ENCODE measurements at places on chromosomes 7 and 10.

GRCh38 chr7:22571766-22572165 lies 71.8 kb upstream of the STEAP1B start:
- no peak for DNase-seq

DNA sequence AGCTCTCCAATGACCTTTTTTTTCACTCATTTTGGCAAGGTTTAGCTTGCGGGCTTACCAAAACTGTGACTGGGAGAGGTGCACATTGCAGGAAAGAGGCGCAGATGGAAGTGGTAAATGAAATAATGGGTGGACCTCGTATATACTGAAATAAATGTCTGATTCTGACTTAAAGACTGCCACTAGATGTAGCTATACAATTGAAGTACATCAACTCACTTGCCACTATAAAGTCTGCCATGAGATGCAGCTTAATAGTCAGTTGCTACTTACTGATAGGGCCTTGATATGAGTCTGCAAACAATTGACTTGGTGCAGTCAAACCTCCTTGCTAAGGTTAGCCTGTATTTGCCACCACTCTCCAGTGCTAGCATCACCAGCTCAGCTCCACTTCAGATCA lies 525.9 kb upstream of the MBL2 start:
- DNase-seq, result no peak

GRCh38 chr10:77311186-77311585 lies 326.4 kb downstream of the KCNMA1 start:
- DNase-seq, result no peak

- DNase-seq, result no peak
Measured at GRCh38 chr7:4799508-4800268, 24.3 kb downstream of the AP5Z1 start.

DNA sequence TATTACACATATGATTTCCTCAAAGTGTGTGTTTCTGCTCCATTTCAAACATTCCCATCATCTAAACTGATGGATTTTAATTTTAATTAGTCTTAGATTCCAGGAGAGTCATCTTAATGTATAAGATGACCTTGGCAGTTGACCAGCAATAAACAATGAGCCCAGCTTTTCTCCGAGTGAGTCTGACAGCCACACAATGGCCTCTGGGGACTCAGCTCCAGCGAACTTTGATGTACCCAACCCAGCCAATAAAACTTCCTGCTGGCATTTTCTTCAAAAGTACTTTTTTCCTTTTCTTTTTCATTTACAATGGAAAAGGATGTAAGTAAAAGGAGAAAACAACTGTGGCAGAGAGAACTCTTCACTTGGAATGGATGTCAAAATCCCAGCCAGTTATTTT lies 139.1 kb upstream of the CTBP2 start:
- DNase-seq, result no peak

DNA sequence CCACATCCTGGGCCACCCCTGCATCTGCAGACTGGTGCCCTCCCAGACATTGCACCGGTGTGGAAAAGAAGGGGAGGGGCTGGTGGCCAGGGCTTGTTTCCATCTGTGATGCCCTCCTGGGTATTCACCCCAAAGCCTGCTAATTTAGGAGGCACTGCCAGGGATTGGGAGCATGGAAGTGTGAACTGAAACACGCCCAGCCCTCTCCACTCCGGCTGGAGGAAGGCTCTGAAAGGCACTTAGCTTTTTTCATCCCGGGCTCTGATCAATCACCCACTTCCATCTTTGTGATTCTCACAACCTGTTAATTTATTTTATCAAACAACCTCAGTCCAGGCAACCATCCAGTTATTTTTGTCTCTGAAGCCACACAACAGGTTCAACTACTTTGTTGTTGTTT lies 20.9 kb upstream of the CPXM2 start:
- no peak for DNase-seq

DNA sequence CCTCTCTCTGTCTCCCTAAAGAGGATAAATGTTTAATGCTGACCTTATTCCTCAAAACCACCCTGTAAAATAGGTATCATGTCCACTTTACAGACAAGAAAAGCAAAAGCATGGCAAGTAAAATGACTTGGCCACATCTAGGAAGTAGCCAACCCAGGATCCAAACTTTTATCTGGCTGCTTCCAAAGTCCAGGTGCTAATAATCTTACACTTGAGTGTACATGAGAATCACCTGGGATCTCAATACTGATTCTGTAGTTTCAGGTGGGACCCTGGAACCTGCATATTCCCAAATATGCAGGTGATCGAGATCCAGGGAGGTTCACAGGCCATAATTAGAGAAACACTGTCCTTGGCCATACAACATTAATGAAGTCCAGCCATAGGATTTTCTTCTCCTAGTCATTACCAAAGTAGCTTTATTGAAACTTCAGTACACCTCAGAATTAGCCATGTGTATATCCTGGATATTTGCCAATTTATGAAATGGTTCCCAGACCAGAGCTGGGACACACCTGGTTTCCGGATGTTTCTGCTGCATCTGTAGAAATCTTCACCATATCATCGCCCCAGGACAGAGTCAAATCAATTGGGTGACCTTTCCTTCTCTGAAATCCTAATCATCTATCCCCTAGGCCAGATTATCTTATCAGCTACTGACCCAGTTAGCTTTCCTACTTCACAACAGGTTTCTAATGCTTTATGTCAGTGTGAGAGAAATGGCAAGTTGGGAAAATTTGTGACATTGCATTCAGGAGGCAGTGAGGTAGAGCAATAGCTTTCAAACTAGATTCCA lies 119.1 kb upstream of the KMT2E start:
- DNase-seq, result no peak

DNA sequence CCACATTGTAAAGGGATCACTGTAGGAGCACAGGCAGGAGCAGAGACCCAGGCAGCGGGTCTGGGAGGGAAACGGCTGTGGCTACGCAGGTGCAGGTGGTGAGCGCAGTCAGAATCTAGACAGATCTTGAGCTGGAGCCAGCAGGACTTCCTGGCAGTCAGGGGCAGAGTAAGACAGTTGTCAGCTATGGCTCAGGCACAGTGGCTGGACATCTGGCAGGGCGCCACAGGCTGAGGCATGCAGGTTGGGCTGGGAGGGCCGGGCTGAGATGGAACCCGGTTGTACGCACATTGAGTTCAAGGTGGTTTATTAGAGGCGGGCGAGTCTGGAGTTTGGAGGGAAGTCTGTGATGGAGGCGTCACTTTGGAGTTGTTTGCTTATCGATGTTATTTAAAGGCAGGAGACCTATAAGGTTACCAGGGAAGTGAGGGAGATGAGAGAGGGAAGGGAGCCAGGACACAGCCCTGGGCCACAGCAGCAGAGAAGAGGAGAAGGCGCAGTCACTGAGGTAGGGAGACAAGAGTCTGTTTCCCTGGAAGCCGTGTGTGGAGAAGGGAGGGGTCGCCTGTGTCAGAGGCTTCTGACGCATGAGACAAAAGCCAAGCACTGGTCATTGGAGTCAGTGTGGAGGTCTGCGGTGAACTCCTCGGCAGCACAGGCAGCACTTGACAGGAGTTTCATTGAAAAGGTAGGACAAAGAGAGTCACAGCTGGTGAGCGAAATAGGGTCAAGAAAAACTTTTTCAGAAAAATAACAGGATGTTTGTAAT lies 73.8 kb downstream of the LANCL2 start:
- DNase-seq, result no peak

GRCh38 chr7:33076737-33077136 lies 14.2 kb upstream of the NT5C3A start:
- DNase-seq, result no peak

DNA sequence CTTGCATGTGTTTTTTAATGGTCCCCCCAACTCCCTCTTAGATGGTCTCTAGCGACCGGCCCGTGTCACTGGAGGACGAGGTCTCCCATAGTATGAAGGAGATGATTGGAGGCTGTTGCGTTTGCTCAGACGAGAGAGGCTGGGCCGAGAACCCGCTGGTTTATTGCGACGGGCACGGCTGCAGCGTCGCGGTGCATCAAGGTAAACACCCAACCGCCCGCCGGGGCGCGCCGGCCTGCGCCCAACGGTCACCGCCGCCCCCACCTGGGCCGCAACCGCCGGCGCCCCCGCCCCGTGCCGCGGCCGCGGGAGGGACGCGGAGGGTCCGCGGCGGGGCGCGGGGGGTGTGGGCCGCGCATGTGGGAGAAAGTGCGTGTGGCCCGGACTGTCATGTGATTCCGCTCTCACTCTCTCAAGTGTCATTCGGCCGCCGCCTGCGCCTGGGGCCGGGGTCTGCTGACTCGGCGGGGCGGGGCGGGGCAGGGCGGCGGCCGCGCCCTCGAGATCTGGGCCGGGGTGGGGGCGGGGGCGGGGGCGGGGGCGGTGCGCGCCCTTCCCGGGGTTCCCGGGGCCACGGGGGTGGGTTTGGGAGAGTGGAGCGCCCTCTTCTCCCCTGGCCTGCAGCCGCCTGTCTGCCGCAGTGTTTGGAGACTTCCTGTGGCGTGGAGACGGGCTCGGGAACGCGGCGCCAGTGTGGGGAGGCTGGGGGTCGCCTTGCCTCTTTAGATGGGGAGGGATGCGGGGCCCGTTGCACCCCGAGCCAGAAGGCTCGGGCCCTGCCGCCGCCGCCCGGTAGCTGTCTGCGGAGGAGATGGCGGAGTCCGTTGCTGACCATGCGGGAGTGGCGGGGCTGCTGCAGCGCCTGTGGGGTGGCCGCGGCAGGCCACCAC lies 817 bp downstream of the MLLT10 start:
- no peak for DNase-seq

GRCh38 chr10:86333826-86334487 lies 32.6 kb downstream of the GRID1 start:
- no peak for DNase-seq

- no peak for DNase-seq
Measured at GRCh38 chr10:121681997-121682687, 83.9 kb upstream of the FGFR2 start.

DNA sequence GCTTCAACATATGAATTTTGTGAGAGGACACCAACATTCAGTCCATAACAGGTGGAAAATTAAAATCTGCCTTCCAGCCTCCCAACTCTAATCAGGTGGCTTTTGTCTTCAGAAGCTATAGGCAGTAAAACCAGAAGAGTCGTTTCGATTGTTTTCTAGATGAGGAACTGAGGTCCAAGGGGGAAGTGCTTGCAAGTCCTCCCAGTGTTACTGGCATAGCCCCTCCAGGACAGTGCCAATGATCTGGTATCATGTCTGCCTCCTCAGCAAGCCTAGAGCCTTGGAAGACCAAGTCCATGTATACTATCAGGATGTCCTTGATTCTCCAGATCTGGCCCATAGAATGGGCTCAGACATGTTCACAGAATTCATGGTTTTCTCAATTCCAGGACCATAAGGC lies 16.9 kb downstream of the CYP26A1 start:
- DNase-seq, result no peak

DNA sequence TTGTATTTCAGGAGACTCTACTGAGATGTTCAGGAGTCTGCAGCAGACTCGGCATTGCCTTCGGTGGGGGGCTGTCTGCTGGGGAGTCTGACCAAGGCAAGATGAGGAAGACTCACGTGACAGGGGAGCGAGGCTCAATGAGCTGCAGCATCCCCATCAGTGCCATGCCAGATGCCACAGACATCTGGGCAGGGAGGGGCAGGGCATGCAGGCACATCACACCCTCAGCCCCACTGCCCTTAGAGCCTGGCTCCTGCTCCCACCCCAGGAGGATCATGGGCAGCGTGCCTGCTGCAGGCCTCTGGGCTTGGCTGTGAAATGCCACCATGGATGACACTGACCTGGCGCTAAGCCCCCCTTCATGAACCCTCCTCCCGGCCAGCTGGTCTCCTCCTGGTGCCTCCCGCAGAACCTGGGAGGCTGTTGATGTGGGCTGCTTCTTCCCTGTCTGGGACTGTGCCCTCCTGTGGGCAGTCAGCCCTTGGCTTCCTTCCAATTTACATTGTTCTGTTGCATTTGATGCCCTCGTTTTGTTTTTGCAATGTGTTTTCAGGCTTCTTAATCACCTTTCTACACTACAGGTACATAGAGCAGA lies 235.0 kb downstream of the PAXIP1 start:
- no peak for DNase-seq

GRCh38 chr7:44175730-44176129 lies 13.5 kb downstream of the GCK start:
- no peak for DNase-seq

- DNase-seq, result no peak
Measured at GRCh38 chr10:131269776-131270460, 41.6 kb downstream of the TCERG1L start.

GRCh38 chr10:7593063-7593462 lies 73.7 kb downstream of the ITIH5 start:
- no peak for DNase-seq

DNA sequence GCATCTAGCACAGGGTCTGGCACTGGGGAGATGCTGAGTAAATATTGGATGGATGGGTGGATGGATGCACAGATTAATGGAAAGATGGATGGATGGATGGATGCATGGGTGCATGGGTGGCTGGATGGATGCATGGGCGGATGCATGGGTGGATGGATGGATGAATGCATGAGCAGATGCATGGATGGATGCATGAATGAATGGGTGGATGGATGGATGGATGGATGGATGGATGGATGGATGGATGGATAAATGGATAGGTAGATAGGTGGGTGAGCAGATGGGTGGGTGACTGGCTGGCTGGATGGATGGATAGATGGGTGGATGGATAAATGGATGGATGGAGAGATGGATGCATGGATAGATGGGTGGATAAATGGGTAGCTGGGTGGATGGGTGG lies 5.7 kb downstream of the PAX4 start:
- DNase-seq, result no peak

DNA sequence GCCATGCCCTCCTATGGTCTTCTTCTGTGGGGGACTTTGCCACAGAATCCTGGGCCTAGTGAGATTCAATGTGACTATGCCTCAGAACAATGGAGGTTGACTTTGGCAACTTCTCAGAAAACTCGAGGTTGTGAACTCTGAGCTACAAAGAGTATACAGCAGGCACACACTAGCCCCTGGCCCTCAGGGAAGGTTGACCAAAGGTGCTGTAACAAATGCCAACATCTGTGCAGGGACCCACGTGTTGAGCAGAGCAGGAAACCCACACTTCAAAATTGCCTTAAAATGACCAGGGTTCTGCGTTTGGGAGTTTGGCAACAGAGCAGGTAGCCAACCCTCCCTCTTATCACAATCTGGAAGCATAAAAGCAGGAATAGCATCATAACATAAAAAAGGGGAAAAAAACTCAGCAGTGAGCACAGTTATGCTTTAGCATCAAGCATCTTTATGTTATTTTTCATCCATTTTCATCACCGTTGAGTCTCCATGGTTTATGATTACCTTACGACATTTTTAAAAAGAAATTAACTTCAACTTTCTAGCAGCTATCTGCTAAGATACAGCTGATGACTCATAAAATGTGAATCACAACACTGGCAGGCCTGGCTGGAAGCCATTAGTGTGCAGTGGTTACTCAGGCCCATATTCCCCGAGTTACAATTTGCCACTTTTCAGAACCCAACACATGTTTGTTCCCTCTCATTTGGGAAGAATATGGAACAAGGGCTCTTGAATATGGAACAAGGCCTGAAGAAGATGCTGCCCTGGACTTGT lies 11.1 kb downstream of the PRLHR start:
- DNase-seq, result peak; percentile 58

- DNase-seq, result no peak
Measured at GRCh38 chr10:53361281-53361680, 588.7 kb upstream of the MBL2 start.

DNA sequence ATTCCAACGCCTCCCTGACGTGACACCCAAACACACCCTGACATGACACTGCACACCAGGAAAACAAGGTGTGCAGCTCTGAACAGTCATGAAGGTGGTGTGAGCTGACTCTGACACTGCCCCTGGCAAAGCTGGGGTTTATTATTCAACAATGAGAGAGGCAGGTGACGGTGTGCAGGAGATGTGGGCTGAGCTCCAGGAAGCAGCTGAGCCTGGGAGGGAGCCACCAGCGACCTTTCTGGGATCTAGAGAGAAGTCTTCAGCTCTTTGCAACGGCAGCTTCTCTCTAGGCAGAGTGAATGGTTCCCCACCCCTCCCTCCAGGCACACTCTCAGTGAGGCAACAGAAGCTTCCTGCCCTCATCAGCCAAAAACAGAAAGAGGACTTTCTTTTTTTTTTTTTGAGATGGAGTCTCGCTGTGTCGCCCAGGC lies 65.6 kb downstream of the SH3PXD2A start:
- no peak for DNase-seq
